K562 (cell line): ENCODE measurements at places on chromosomes 7 and 10. TPM values are rescaled to one million over a fixed set of nuclear protein-coding genes. Genes with fewer than 3 reads are reported as not detected.

The NUTM2E gene
- total RNA-seq, result 0.09 and 0.20 TPM in 2 replicates

DNA sequence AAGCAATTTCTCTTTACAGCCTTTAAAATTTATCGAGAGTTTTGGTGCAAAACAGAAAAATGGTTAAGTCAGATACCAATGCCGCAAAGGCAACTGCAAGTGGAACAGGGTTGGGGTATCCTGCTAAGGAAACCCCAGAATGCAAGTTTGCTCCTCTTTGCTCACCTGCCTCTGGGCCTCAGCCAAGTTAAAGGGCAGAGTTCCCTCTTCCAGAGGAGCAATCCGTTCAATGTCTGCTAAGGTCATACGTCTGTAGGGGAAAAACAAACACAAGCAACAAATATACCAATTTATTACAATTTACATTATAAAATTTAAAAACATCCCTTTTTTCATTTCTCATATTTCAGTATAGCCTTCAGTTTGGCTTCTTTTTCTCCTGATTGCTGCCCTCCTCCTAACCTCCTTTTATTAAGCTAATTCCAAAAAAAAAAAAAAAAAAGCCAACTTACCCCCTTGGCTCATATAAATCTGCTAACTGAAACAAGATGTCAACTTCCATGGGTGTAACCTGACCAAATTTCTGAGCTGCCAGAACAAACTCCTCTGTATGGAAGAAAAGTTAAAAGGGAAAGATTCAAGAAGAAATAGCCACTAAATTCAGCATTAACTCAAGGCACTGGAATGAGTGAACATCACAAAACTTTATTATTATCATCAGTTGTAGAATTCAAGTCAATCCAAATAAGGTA, 132.6 kb downstream of the SLC25A13 start:
- DNase-seq, result no peak
- H3K36me3 ChIP-seq, result peaks cover 65% of the 10 kb centered on the region
- no peaks in the 10 kb centered on the region for H3K4me1 ChIP-seq

DNA sequence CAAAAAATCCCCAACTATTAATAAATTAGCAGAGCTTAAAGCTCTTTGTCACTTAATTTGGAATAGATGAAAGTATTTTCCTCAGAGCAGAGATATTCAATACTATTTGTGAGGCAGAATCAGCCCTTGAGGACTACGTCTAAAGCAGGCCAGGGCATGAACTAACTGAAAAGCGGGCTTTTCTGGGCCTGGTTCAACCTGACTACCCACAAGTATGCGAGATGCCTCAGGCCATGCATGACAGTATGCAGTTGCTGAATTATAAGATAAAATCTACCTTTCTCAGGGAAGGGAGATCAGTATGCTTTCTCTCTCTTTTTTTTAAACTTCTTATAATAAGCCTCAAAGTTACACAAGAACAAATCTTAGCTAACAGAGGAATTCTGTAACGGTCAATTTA, 20.1 kb downstream of the TMEM168 start:
- no peak overlapping the region for H3K4me3 ChIP-seq
- no peak for DNase-seq
- peaks cover 6% of the 10 kb centered on the region; the same call in 1 of the 3 replicates for H3K36me3 ChIP-seq
- H3K4me1 ChIP-seq, result no peaks in the 10 kb centered on the region
- no peaks in the 10 kb centered on the region for H3K27me3 ChIP-seq

- H3K27ac ChIP-seq, result no peak overlapping the region
- no peaks in the 10 kb centered on the region for H3K36me3 ChIP-seq
- H3K4me1 ChIP-seq, result no peaks in the 10 kb centered on the region
- DNase-seq, result no peak
These were observed 19.4 kb downstream of the NOBOX start for GRCh38 chr7:144384071-144384470.

The RBM20 gene
- 4.6 and 5.7 TPM in 2 replicates for total RNA-seq

The UPK3B gene
- total RNA-seq, result 0.38 TPM in 1 of 2 replicates, not detected in the other

- peak within 1 kb of the TSS; percentile 84 for H3K4me3 ChIP-seq
- peaks cover 18% of the 10 kb centered on the region for H3K4me1 ChIP-seq
- no peaks in the 10 kb centered on the region for H3K27me3 ChIP-seq
- no peak for DNase-seq
- peak within 1 kb of the TSS; percentile 86 for H3K27ac ChIP-seq
- peaks cover 29% of the 10 kb centered on the region for H3K36me3 ChIP-seq
These were observed at the start of gene PRKCQ for GRCh38 chr10:6579904-6580278. Gene PRKCQ, minus strand, starts transcription at chr10:6580276. Its CDS starts 65,141 bp downstream, at chr10:6515135.

The ALDH18A1 gene
- 64.0 and 64.8 TPM in 2 replicates for total RNA-seq

DNA sequence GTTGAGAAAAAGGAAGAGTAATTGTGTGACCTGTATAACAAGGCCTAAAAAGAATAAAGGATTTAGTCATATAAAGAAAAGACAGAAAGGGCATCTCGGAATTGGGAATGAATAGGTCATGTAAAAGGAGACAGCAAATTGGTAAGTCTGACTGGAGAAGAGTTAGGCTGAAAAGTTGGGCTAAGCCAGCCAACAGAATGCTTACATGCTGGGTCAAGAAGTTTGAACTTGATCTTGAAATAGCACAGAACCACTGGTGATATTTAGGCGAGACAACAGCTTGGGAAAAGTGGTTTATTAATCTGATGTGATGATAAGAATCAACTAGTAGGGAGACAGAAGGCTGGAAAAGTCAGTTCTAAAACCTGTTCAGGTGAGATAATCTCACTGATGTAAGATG, 4.8 kb downstream of the IDE start:
- no peaks in the 10 kb centered on the region for H3K27me3 ChIP-seq
- H3K4me1 ChIP-seq, result peaks cover 8% of the 10 kb centered on the region
- H3K36me3 ChIP-seq, result peaks cover 56% of the 10 kb centered on the region
- DNase-seq, result no peak

The ACSM6 gene
- total RNA-seq, result not detected in 2 replicates

DNA sequence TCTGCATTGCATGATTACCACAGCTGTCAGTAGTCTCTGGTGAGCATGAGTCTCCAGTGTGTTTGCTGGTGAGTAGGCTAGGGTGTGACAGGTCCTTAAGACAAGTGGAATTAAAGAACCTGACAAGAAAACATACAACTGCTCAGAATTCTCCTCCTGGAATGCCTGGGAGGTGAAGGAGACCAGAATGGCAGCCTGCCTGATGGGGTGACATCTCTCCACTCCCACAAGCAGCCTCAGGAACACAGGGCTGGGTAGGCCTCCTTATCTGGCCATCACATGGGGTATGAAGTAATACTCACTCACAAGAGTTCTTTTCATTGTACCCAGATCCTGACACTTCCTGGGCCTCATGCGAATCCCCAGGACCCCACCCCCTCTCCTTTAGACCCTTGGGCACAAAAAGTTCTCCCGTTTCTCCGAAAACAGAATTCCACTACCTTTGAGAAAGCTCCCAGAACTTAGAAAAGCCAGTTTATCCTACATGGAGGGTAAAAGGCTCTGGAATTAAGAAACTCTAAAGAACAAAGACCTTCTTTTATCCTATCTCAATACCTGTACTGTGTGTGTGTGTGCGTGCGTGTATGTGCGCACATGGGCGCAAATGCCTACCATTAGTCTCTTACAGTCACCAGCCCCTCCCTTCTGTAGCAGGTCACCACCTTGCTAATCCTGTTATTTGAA, 33.4 kb upstream of the C1GALT1 start:
- no peaks in the 10 kb centered on the region for H3K36me3 ChIP-seq
- H3K27ac ChIP-seq, result peak overlapping the region; percentile 73
- no peak overlapping the region for H3K4me3 ChIP-seq
- peaks cover 4% of the 10 kb centered on the region; the same call in 1 of the 2 replicates for H3K4me1 ChIP-seq
- DNase-seq, result peak; percentile 41
- no peaks in the 10 kb centered on the region for H3K27me3 ChIP-seq

- H3K4me1 ChIP-seq, result peaks cover 11% of the 10 kb centered on the region
- no peak overlapping the region for H3K4me3 ChIP-seq
- H3K36me3 ChIP-seq, result no peaks in the 10 kb centered on the region; the same call in 2 of the 3 replicates
- no peak overlapping the region for H3K27ac ChIP-seq
These were observed 13.5 kb downstream of the CREM start for GRCh38 chr10:35140126-35140525.

DNA sequence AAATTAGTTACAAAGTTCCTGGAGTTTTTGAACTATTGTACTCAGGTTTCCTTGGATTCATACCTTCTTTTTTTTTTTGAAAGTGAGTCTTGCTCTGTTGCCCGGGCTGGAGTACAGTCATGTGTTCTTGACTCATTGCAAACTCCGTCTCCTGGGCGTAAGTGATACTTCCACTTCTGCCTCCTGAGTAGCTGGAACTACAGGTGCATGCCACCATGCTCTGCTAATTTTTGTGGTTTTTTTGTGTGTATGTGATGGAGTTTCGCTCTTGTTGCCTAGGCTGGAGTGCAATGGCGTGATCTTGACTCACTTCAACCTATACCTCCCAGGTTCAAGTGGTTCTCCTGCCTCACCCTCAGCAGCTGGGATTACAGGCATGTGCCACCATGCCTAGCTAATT, 22.3 kb downstream of the MCM10 start:
- H3K27ac ChIP-seq, result no peak overlapping the region
- no peaks in the 10 kb centered on the region for H3K27me3 ChIP-seq
- no peaks in the 10 kb centered on the region for H3K4me1 ChIP-seq
- DNase-seq, result no peak

The LRRD1 gene
- total RNA-seq, result not detected in 2 replicates

GRCh38 chr7:137682596-137682995, 164.2 kb downstream of the DGKI start:
- no peaks in the 10 kb centered on the region for H3K27me3 ChIP-seq
- no peak for DNase-seq
- no peak overlapping the region for H3K27ac ChIP-seq
- H3K4me1 ChIP-seq, result no peaks in the 10 kb centered on the region
- no peaks in the 10 kb centered on the region for H3K36me3 ChIP-seq

DNA sequence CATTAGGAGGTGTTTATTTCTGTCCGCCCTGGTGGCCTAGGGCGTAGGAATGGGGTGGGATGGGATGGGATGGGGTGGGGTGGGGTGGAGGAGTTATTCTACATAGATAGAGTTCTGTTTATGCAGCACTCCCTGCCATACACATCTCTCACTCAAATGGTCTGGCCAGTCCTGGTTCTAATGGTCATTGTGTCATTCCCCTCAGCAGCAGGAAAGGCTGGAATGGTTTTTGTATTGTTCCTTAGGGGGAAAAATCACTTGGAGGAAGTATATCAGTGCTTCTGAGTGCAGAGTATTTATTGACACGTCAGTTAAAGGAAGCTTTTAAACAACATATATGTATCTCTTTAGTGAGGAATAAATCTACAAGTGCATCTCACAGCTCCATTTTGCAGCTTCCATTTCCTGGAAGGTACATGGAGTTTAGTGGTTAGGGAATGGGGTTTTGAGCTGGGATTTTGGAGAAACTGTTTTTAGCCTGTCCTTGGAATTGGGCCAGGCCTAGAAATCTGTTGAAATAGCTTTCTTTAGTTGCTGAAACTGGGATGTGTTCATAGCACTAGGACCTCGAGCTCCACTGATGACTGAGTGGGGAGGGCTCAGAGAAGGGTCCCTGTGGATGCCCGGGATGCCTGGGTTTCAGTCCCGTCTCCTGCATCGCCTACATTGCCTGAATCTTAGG, 8.3 kb downstream of the TSPAN14 start:
- DNase-seq, result no peak
- no peaks in the 10 kb centered on the region for H3K27me3 ChIP-seq

GRCh38 chr10:86113044-86113443, 253.6 kb downstream of the GRID1 start:
- DNase-seq, result no peak
- H3K4me3 ChIP-seq, result no peak overlapping the region
- H3K4me1 ChIP-seq, result no peaks in the 10 kb centered on the region
- no peaks in the 10 kb centered on the region for H3K36me3 ChIP-seq
- H3K27me3 ChIP-seq, result no peaks in the 10 kb centered on the region; the same call in 1 of the 2 replicates
- no peak overlapping the region for H3K27ac ChIP-seq

- H3K27ac ChIP-seq, result no peak overlapping the region
- no peak for DNase-seq
- H3K4me1 ChIP-seq, result peaks cover 3% of the 10 kb centered on the region; the same call in 1 of the 3 replicates
- peaks cover 14% of the 10 kb centered on the region; the same call in 2 of the 3 replicates for H3K27me3 ChIP-seq
- no peaks in the 10 kb centered on the region for H3K36me3 ChIP-seq
- H3K4me3 ChIP-seq, result no peak overlapping the region
These were observed 19.6 kb upstream of the ANLN start for GRCh38 chr7:36370046-36370445.

- peaks cover 21% of the 10 kb centered on the region; the same call in 1 of the 3 replicates for H3K27me3 ChIP-seq
- no peak for DNase-seq
- H3K4me3 ChIP-seq, result no peak overlapping the region
- H3K4me1 ChIP-seq, result no peaks in the 10 kb centered on the region; the same call in 1 of the 2 replicates
- H3K36me3 ChIP-seq, result no peaks in the 10 kb centered on the region
These were observed 169.5 kb upstream of the PFKP start for GRCh38 chr10:2897619-2898508.

GRCh38 chr7:3162289-3162688, 118.6 kb upstream of the CARD11 start:
- H3K4me3 ChIP-seq, result no peak overlapping the region
- no peaks in the 10 kb centered on the region for H3K36me3 ChIP-seq
- no peaks in the 10 kb centered on the region for H3K4me1 ChIP-seq
- no peak overlapping the region for H3K27ac ChIP-seq
- DNase-seq, result peak; percentile 37

The NOS3 gene
- total RNA-seq, result 111 and 124 TPM in 2 replicates

The FGFR2 gene
- 0.18 and 0.20 TPM in 2 replicates for total RNA-seq

DNA sequence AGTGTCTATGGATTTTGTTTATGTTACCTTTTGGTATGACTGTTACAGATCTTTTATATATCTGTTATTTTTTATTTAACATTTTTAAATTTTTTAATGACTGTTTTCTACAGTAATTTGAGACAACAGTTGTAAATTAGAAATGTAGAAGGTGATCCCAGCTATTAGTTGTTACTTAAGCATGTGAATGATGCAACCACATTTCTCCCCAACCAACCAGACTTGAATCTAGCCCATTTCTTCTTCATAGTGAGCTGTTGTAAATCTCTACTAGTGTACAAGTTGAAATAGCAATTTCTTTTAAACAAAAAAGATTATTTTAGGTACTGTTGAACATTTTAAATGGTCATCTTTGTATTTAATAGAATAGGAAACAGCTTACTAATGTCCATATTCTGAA, 18.0 kb downstream of the TMEM106B start:
- no peaks in the 10 kb centered on the region for H3K4me1 ChIP-seq
- peaks cover 21% of the 10 kb centered on the region; the same call in 1 of the 3 replicates for H3K36me3 ChIP-seq
- H3K27me3 ChIP-seq, result no peaks in the 10 kb centered on the region

DNA sequence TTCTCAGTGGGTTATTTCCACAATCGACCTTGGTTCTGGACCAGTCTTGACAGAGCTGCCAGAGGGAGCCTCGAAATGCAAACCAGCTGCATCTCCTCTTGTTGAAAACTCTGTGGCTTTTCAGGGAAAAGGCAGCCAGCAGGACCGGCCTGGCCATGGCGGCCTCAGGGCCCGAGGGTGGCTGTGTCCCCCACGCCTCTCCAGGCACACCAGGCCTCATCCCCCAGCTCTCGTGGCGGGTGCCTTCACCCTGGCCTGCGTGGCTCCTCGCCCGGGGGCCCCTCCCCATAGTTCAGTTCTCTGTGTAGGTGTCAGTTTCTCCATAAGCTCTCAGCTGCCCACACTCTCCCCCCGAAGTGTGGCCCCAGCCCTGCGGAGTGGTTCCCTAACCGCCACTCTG, 63.5 kb downstream of the MGMT start:
- no peak for DNase-seq
- H3K36me3 ChIP-seq, result no peaks in the 10 kb centered on the region
- H3K27me3 ChIP-seq, result peaks cover 16% of the 10 kb centered on the region
- no peak overlapping the region for H3K27ac ChIP-seq
- H3K4me3 ChIP-seq, result no peak overlapping the region

The HOXA11 gene
- total RNA-seq, result not detected in 2 replicates

GRCh38 chr10:14478201-14478600, 147.5 kb upstream of the FRMD4A start:
- H3K36me3 ChIP-seq, result no peaks in the 10 kb centered on the region
- no peak overlapping the region for H3K4me3 ChIP-seq
- peaks cover 8% of the 10 kb centered on the region; the same call in 2 of the 3 replicates for H3K27me3 ChIP-seq
- no peak for DNase-seq

The FXYD4 gene
- not detected in 2 replicates for total RNA-seq

- H3K27ac ChIP-seq, result no peak overlapping the region
- no peaks in the 10 kb centered on the region for H3K4me1 ChIP-seq
- DNase-seq, result no peak
- H3K27me3 ChIP-seq, result no peaks in the 10 kb centered on the region
These were observed 56.5 kb downstream of the CTTNBP2 start for GRCh38 chr7:117816727-117817126.
